ENCODE measurements at places on chromosomes 5 and 9.

DNA sequence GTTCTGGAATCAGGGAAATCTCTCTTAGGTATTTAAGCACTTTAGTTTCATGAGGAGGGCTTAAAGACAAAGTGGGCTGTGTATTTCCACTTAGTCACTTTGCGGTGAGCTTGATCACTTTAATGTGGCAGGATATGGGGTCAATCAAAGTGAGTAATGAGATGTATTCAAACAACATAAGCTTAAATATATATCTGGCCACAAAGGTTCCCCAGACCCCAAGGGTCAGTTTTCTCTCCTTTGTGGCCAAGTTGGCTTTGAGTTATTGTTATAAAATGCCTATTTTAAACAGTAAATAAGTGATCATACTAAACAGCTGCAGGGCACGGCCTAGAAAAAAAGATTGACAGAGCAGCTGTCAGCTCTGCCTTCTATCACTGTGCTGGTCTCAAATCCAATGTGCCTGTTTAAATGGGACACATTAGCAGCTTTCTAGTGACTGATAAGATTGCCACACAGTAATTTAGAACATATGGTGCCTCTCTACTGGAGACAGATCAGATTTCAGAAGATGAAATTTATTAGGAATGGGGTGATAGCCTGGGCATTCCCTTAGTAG is 363.9 kb downstream of the AGTPBP1 start:
- no peak for DNase-seq

- no peak for DNase-seq
Observed at GRCh38 chr5:112529525-112529924, 110.4 kb upstream of the EPB41L4A start.

DNA sequence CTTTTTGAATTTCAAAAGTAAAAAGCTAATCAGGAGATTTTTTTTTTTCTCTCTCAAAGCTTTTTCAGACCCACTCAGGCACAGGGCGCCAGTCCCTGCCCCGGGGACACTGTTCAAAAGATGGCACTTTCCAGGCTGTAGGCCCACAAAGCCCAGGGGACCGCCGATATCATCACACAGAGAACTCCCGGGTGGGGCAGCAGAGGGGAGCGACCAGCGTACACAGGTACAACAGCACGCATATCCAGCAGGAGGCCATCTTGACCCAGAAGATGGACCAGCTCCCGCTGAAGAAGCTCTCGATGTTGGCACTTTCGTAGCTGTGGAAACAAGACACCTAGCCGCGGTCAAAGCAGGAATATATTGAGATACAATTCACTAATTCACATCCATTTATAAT is 108.3 kb downstream of the THBS4 start:
- no peak for DNase-seq

DNA sequence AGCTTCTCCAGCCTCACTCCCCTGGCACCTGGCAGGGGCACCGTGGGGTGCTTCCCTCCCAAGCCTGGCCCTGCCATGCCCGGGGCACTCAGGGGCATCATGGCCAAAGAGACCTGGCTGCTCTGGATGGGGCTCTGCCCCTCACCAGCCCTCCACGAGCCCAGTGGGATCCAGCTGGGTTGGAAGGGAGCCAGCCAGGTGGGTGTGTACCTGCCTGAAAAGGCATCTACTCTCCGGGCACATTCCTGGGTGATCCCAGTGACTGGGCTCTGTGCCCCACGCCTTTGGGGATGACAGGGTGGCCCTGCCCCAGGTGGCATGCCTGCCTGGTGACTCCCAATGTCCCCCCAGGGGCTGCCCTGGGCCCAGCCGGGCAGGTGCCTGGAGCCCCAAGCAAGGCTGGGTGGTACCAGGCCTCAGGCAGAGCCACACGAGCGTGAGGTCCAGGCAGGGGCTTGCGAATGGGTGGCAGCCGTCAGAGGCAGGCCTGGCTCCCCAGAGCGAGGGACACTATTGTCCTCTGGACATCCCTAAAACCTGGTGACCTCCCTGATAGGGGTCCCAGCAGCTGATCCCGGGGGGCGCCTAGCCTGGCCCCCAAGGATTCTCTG is 777 bp downstream of the GPSM1 start:
- DNase-seq: no peak

DNA sequence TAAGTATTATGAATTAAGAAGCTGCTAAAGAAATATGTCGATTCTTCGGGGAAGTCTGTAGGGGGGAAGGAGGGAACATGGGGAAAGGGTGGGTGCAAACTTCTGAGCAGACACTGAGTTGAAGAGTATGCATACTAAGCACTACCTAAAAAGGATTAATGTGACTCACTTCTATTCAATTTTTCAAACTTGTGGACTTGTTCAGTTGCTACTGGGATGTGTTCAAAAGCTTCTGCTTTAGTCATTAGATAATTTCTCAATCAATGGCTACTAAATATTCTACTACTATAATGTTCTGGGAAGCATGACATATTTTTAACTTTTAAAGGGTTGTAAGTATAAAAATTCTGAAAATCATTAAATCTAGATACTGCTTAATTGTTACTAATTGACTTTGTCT is 109.7 kb upstream of the FER start:
- no peak for DNase-seq

GRCh38 chr5:7010591-7010990 is 297.4 kb downstream of the TENT4A start:
- DNase-seq: no peak

DNA sequence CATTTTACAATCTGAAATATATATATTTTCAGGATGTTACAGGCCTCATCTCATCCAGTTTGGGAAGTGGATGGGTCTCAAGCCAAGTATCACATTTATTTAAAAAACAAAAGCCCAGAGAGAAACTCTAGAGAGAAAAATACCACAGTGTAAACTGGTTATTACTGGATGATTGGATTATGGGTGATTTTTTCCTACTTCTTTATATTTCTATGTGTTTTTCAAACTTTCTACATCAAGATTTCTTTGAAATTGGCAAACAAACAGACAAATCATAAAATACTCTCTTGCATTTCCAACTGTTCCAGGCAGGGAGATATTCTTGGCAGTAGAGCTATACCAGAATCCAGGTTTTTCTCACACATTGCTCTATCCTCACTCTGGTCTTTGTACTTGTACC is 116.0 kb upstream of the SMIM23 start:
- DNase-seq: no peak

GRCh38 chr9:107173422-107174180 is 109.5 kb upstream of the RAD23B start:
- DNase-seq: no peak

- no peak for DNase-seq
Observed at GRCh38 chr5:179607160-179607931, 16.1 kb downstream of the HNRNPH1 start.

- no peak for DNase-seq
Observed at GRCh38 chr9:10260501-10260900, 352.3 kb downstream of the PTPRD start.

GRCh38 chr5:57094753-57095683 is 78.8 kb upstream of the GPBP1 start:
- DNase-seq: no peak

GRCh38 chr5:50744776-50745175 is 78.3 kb downstream of the PARP8 start:
- DNase-seq: no peak

- DNase-seq: no peak
Observed at GRCh38 chr5:172383191-172383802, 71.0 kb downstream of the SH3PXD2B start.

DNA sequence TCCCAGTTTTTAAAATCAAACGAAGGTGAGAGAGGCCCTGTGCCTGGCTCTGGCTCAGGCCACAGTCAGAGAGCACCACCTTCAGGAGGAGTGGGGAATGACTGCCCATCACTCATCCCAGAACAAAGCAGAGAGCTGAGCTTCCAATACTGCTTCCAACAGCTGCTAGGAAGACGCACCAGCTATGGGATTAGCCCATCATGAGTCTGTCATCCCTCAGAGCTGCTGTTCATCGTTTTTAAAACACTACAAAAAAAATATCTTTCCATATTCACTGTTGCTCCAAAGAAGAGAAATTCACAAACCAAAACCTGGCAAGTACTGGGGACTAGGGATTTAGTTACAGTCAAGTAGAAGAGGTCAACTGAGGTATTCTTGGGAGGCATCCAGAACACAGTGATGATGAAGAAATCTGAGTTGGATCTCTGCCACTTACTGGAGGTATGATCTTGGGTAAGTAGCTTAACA is 102.4 kb downstream of the CDK5RAP2 start:
- DNase-seq: no peak

DNA sequence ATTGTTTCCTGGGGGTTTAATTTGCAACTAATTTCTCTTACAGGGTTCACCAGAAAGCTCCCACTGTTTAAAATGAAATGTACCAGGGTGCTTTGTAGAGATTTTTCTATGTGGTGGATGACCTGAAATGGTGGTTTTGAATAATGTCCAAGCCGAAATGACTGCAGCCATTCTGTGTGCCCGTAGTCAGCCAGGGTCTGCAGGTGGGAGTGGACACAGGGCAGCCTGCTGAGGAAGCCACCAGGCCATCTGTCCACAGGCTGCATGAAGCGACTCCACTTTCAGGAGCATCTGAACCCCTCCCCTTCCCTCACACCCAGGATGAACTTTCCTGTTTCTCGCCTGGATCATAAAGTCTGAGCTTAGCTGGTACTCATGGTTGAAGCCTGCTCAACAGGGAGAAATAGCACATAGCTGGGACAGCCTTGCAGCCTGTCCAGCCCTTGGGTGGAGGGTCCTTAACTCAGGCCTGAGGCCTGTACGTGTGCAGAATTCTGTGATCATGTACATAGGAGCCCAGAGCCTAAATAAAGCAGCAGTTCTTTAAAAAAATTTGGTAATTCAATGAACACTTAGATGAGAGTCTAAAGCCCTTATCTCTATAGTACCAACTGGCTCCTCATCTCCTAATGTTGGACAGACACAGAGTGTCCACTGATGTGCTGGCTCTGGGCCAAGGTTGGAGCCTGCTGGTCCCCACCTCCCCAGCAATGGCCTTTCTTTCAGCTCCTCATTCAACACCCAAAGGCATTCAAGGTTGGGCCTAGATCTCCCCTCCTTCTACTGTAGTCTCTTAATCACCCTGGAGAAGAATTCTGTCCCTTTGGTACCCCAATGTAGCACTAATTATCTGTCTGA is 72.8 kb downstream of the SHB start:
- no peak for DNase-seq

GRCh38 chr5:38925154-38925925 is 79.5 kb downstream of the OSMR start:
- no peak for DNase-seq

DNA sequence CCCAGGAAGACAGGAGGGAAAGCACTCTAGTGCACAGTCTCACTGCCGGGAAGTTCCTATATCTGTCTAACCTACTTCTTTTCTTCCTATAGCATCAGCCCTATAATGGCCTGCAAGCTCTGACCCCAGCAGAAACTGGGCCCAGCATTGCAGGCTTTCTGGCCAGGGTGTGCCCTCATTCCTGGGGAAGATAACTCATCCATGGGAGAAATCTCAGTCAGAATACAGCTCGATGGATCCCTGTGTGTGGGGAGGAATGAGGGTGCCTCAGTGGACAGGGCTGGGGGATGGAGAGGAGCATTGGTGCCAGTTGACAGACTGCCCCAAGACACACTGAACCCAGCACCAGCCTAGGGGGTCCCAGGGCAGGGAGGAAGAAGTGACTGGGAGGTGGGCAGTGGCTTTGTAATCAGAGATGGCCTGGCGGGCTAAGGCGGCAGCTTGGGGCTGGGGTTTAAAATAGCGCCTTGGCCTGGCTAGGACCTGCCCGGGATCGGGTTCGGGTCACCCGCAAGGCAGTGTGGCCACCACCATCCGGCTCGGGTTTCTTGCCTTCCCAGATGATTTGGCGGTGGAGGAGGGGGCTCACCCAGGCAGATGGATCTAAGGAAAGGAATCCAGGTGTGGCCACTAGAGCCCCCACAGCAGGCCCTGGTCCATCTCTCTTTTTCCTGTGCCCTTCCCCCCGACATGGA is 7.6 kb upstream of the CXXC5 start:
- no peak for DNase-seq

DNA sequence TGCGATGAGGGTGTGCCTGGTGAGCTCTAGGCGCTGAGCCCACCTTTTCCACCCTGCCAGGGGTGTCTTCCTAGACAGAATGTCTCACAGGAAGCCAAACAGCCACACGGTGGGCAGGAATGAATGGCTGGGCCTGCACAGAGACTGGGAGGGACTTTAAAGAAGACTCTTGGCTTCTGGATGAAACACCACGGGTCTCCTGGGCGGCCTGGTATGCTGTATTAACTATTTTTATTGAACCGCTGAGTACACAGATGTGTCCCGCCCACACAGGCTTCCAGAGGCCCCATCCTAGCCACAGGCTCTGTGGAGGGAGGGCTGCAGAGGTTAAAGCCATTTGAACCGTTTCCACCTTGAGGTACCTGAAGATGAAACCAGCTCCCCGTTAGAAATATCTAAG is 115.2 kb upstream of the CXCL14 start:
- no peak for DNase-seq

- no peak for DNase-seq
Observed at GRCh38 chr9:28900406-28900805, 1327.1 kb upstream of the C9orf72 start.

DNA sequence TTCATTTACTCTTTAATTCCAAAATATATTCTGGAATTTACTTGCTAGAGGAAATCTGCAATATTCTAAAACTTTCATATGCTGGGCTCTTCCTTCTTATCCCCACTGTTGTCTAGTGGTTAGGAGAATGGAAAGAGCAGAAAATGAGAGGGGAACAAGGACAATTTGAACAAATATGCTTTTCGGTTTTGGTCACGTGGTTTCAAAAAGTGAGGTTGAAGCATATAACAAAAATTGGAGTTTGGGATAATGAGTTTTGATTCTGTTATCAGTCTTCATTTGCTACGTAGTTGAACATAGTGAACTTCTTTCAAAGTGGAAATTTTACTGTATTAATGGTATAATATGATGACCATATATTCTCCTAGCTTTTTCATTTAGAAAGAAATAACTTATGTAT is 71.5 kb downstream of the CAMK4 start:
- no peak for DNase-seq

DNA sequence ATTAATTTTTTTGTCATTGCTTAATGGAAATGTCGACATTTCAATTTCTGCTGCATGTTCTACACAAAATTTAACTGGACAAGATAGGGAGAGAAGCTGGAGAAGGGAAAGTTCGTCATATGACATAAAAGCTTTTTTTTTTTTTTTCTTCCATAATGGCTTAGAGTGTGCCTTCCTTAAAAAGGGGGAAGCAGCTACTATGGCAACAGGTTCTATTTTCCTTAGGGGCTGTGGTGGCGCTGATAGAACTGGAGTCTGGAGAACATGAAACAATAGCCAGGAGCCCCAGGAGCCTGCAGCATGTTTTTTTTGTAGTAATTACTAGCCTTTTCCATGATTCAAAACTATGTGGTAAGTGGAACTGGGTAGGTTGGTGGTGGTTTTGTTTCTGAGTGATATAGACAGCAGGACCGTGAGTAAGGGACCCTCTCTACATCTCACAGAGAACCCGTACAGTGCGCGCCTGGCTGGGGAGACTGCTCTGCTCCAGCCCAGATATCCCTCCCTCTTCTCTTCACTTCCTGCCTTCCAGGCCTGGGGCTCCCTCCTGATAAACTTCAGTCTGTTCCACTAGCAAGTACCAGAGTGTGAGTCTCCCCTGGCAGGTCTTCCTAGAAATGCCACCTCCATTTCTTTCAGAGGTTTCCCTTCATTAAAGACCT is 301.6 kb downstream of the NR3C1 start:
- DNase-seq: no peak

GRCh38 chr5:99644822-99645221 is 716.0 kb upstream of the CHD1 start:
- no peak for DNase-seq

GRCh38 chr5:156476158-156476551 is 149.2 kb downstream of the SGCD start:
- no peak for DNase-seq

GRCh38 chr9:99509900-99510535 is 287.9 kb downstream of the SEC61B start:
- no peak for DNase-seq

Data from coronary artery (tissue), 2 donors.